ENCODE measurements at places on chromosomes 12 and 14.

- DNase-seq = no peak
Observed at GRCh38 chr12:124744273-124744640, 119.4 kb downstream of the SCARB1 start.

GRCh38 chr14:92500491-92500941 is 13.1 kb upstream of the RIN3 start:
- no peak for DNase-seq

DNA sequence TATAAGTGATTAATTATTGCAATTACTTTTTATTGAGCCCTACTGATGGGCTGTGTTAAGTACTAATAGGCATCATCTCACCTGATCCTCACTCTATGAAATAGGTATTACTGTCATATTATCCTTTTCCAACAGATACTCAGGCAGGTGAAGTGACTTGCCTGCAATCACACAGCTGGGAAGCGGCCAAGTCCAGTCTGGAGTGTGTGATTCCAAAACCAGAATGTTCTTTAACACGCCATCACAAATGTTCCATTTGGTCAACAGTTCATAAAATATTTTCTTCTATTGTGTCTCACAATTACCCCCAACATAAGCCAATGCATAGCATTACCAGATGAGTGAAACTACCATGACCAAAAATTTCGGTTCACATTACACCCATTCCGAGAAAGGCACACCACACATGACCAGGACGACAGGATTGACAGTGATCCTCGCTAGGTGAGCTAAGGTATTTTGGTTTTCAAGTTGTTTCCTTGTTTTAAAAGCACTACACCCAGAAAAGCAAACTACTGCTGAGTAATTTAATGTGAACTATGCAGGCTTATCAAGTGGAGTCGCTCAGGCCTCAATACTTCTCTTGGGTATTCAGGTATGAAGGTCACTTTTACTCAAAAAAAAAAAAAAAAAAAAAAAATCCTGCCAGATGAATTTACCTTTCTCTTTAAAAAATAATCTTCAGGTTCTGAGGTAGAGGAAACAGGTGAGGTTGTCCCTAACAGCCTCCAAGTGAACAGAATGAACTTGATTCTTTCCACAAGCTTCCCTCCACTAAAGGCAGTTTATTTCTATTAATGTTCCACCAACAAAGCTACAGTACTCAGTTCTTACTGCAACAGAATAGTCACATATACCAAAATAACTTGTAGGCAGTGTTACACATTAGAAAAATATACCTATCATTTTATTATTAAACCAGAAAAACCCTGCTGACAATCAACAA is 2.4 kb downstream of the VPS37B start:
- peak; percentile 32 for DNase-seq

DNA sequence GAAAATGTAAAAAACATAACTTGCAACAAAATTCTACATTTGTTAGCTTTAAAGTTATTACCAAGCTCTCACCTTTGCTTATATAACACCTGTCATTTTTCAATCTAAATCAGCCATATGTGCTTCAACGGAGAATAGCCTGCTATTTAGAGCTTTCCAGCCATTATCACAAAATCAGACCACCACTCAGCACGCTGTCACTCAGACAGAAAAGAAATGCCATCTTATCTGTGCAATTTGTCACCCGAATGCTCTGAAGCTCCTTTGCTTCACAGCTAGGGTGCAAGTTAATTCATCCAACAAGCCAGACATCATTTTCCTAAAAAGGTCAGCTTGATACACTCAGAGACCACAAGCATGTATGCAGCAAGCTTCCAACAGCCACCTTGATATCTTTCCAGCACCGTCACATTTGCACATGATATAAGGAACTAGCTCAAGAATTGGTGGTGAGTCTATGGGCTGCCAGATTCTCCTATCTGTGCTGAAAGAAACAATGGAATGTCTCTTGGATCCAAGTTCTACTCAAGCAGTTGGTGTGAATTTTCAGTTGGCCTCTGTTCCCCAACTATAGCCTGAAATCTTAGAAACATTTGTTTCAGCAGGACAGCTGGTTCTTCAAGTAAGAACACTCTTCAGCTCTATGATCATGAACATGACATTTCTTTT is 20.0 kb upstream of the IFNG-AS1 start:
- DNase-seq = no peak

GRCh38 chr14:77400216-77400615 is 23.0 kb downstream of the SAMD15 start:
- DNase-seq = no peak

GRCh38 chr12:57183939-57184725 is 32.5 kb upstream of the NXPH4 start:
- no peak for DNase-seq

- DNase-seq = peak; percentile 36
Observed at GRCh38 chr14:100709289-100710284, 17.1 kb upstream of the DLK1 start.

- no peak for DNase-seq
Observed at GRCh38 chr12:88015825-88016224, 13.4 kb downstream of the C12orf50 start.

GRCh38 chr14:81716953-81717352 is 183.3 kb upstream of the SEL1L start:
- no peak for DNase-seq

GRCh38 chr12:16112612-16113560 is 164.6 kb downstream of the SLC15A5 start:
- DNase-seq = no peak

- DNase-seq = no peak
Observed at GRCh38 chr12:32400866-32401265, 1.5 kb downstream of the FGD4 start.

GRCh38 chr14:93736378-93737014 is 51.8 kb downstream of the PRIMA1 start:
- peak; percentile 30 for DNase-seq

DNA sequence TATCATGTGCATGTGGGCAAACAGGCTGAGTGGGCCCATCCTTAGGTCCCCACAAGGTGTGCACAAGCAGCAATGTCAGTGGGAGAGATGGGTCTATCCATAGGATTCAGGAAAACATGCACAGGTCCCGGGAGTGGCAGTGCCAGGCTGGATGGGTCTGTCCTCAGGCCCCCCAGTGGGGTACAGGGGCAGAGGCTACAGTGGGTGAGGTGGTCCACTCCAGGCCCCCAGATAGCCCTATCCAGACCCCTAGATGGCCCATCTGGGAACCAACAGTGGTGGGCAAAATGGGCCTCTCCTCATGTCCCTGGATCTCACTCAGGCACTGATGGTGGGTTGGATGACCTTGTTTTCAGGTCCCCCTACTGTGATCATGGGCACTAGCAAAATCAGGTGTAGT is 277.8 kb upstream of the SYT1 start:
- DNase-seq = no peak

DNA sequence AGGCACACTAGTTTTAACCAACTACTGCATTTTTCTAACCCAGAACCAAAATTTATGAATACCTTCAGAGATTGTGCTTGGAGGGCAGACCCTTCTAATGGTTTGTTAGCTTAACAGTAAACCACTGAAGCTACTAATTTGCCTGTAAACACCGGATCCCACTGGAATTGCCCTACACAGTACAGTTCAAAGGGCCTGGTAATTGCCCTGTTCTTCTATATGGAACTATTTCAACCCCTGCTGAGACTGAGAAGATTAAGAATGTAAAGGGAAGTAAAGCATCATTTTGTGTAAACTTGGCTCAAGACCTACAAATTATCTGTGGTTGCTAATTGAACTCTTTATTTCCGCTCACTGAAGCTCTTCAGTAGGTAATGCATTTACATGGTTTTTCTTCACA is 468.1 kb downstream of the NPAS3 start:
- DNase-seq = no peak

DNA sequence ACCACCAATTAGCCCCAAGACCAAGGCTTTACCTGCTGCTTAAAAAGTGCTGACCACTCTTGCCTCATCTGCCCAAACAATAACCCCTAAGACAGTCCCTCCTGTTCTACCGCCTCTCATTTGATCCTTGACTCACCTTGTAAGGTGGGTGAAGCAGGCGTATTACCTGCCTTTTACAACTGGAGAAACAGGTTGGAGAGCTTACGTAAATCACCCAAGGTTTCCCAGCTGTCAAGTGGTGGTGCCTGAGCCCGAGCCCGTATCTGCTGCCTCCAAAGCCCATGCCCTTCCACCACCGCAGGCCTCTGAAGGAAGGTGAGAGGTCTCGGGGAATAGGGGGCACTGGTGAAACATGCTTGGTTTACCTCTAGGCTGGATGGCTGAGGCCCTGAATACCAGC is 36.6 kb downstream of the MAX start:
- DNase-seq = no peak

- no peak for DNase-seq
Observed at GRCh38 chr12:1858456-1858855, 38.1 kb downstream of the LRTM2 start.

DNA sequence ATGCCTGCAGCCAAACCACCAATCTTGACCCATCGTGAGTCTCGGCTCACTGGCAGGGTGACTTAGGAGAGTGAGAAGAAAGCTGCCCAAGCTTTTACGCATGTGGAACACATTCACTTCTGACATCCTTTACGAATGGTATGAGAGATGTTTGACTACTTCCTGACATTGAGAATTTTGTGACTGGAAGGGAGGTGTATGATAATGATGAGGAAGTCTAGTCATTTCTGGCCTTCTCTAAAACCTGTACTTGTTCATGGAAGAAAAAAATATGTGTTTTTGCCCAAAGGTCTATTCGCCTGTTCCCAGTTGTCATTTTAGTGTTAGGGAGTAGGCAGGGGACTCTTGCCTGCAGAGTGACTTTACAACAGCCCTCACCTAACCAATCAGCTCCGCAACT is 227.2 kb upstream of the ATP2B1 start:
- DNase-seq = no peak

DNA sequence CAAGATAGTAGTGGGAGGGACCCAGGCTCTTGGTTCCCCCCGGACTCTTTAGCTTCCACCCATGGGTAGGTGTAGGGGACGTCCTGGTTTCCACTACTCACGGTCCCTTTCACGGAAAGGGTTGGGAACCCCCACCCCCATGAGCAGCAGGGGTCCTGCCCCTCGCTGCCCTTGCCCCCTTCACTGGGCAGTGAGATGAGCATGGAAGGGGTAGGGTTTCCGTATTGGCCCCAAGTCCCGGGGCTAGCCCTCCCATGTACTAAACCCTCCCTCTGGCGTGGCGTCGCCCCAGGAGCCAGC is 12.7 kb downstream of the AGAP2 start:
- no peak for DNase-seq

- no peak for DNase-seq
Observed at GRCh38 chr12:64618953-64619590, 8.8 kb downstream of the RASSF3 start.

DNA sequence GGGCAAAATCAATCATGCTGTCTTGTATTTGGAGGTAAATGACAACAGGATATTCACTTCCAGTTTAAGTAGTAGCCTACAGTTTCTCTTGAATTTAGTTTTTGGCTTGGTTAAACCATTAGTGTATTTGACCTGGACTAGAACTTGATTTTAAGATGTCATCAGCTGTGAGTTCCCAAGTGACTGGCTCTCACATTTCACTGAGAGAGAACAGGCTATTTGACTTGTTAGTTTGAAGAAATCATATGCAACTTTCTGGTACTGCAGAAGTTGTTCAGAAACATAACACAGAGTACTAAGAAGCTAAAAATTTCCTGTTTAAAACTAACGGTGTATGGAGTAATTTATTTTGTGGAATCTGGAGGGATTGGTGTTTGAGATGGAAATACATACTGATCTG is 22.3 kb downstream of the MNAT1 start:
- no peak for DNase-seq

DNA sequence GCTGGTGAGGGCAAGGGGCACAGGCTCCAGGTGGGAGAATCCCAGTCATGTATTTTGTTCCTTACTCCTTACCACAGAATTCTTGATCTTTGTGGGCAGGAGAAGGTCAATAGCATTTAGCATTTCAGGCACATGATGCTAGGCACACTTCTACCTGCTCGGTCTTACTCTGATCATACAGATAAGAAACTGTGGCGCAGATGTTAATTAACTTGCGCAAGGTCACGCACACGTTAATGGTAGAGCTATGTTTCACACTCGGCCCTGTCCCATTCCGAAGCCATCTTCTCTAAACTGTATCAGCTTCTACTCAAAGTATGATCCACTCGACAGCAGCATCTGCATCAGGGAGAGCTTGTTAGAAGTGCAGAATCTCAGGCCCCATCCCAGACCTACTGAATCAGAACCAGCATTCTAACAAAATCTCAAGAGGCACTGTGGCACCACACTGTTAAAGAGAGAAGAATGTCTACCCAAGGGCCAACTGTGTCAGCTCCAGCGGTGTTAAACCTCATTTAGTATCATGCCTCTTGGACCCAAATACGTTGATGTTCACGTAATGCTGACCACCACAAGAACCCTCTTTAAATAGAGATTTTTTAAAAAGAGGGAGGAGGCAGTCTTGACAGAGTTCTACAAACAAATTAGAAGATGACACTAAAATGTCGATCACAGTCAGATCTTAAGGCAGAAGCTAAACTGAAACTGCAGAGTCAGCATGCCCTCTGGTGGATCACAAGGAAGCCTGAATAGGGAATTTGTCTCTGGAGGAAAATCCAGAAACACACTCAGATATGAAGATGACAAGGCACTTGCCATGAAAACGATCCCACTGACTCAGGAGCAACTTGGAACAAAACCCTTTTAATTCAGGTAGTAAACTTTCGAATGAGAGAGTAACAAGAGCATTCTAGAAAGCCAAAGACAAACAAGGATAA is 7.3 kb downstream of the STXBP6 start:
- peak; percentile 33 for DNase-seq

GRCh38 chr12:106974511-106974910 is 12.4 kb downstream of the MTERF2 start:
- no peak for DNase-seq

DNA sequence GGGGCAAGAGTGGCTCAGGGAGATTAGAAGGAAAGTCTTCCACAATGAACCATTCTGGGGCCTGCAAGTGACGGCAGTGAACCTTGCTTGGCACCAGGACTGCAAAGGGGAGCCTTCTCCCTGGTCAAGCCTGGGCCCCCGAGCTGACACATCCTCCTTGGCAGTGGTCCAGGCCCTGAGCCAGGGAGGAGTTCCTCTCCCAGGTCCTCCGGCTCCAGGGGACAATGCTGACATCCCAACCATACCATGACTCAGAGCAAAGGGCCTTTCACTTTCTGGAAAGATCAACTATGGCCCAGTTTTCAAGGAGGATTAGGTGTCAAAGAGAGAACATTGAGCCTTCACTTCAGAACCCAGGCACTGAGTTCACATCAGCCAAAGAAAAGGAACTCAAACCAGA is 756.5 kb upstream of the TBX3 start:
- peak; percentile 35 for DNase-seq

- no peak for DNase-seq
Observed at GRCh38 chr12:70364695-70365397, 1.2 kb upstream of the KCNMB4 start.

DNA sequence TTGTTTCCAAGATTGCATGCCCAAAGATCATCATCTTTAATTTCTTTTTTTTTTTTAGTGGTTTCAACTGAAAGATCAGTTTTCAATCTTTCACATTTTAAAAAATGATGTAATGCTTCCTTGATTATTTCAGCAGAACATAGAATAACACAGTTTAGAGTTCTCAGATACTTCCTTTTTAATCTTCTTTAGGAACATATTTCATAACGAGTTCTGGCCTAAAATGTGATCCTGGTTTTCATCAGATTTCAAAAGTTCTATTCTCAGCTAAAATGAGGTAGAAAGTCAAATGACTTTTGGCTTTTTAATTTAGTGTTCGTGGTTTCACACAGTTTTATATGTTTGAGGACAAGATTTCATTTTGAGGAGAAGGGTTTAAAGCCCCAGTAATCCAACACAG is 40.0 kb upstream of the NR1H4 start:
- DNase-seq = no peak
